ENCODE measurements at places on chromosomes 3 and 15. TPM values are rescaled to one million over a fixed set of nuclear protein-coding genes. Genes with fewer than 3 reads are reported as not detected.

The MCF2L2 gene
- total RNA-seq, result 0.66 TPM

The BNC1 gene
- total RNA-seq, result 11.3 TPM

The ITIH1 gene
- total RNA-seq, result not detected

The ENTPD3 gene
- not detected for total RNA-seq

The TRAT1 gene
- 0.11 TPM for total RNA-seq

The ITGB5 gene
- 653 TPM for total RNA-seq

The GAP43 gene
- 0.50 TPM for total RNA-seq

The ARNT2 gene
- total RNA-seq, result 3.7 TPM

The GXYLT2 gene
- total RNA-seq, result 16.1 TPM

The ISG20 gene
- total RNA-seq, result 4.2 TPM

The SLC22A14 gene
- not detected for total RNA-seq

The PCOLCE2 gene
- total RNA-seq, result 25.4 TPM

The C3orf49 gene
- not detected for total RNA-seq

All from uterine smooth muscle cell (primary cell).